NCI-H446 (cell line): ENCODE measurements at places on chromosomes 2 and 18.

- DNase-seq = no peak
Measured at GRCh38 chr2:116477229-116477628, 1337.3 kb upstream of the DDX18 start.

GRCh38 chr2:233025706-233026105, 6.8 kb upstream of the NEU2 start:
- no peak for DNase-seq

- no peak for DNase-seq
Measured at GRCh38 chr2:233242231-233242927, 9.1 kb upstream of the ATG16L1 start.

- DNase-seq = no peak
Measured at GRCh38 chr2:26300234-26300925, 45.6 kb upstream of the SELENOI start.

DNA sequence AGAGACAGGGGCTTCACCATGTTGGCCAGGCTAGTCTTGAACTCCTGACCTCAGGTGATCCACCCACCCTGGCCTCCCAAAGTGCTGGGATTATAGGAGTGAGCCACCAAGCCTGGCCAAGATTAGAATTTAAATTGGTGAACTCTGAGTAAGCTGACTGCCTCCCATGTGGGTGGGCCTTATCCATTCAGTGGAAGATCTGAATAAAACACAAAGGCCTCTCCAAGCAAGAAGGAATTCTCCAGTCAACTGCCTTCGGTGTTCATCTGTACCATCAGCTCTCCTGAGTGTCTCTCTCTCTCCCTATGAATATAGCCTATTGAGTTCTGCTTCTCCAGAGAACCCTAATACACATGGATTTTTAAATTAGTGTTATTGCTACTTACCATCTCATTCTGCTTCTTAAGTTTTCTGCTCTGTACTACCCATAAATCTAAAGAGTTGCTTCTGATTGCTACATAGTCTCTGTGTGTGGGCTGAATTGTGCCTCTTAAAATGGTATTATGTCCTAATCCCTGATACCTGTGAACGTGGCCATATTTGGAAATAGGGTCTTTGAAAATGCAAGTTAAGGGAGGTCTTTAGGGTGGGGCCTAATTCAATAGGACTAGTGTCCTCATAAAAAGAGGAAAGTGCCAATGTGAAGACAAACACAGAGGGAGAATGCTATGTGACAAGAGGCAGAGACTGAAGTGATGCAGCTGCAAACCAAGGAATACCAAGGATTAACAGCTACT, 36.3 kb downstream of the FBXO11 start:
- DNase-seq = no peak

GRCh38 chr18:5457462-5457957, 86.3 kb downstream of the EPB41L3 start:
- no peak for DNase-seq

GRCh38 chr18:14075196-14075595, 57.0 kb downstream of the ZNF519 start:
- DNase-seq = no peak

DNA sequence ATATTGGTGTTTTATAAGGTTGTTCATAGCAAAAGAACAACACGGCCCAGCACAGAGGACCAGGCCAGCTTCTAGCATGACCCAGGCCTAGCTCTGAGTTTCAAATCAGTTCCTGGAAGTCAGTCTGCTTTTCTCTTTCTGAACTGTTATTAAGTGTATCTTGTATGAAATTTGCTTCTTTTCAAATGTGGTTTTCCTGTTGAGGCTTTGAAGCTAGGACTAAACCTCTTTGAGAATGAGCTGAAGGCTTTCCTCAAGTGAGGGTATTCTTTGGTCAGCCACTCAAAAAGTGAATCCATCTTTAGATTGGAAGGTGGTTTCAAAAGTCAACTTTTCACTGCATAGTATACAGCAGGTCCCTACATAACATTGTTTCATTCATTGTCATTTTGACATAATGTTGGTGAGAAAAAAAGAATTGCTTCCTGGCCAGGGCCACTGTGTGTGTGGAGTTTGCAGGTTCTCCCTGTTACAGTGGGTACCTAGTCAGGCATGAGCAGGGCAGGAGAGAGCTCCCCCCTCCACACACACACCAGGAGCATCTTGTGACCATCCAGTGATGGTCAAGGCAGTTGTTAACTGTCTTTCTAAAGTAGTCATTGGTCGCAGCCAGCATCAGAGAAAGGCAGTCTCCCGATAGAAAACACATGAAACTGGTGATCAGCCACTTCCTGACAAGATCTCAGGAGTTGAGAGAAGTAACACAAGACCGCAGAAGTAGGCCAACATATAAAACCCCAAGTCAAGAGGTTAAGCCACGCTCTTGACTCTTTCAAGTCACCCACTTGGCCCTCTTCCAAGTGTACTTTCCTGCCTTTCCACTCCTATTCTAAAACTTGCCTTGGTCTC, 6.7 kb upstream of the ACAA2 start:
- no peak for DNase-seq

DNA sequence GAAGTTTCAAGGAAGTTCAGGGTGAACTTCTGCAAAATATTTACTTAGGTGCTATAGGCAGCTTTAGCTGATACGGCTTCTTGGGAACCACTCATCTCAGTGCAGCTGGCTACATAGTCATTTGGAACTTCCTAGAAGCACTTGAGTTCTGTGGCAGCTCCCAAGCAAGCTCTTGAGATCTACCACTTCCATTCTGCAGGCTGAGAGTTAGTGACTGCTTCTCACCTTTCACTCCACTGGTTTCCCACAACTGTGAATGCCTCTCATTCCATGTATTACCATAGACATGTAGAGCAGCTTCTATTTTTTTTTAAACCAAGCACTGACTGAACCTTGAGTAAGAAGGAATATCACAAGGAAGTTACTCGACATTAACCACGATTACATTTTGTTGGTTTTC, 994.1 kb upstream of the ACVR2A start:
- no peak for DNase-seq

GRCh38 chr2:15640261-15640711, 48.6 kb downstream of the DDX1 start:
- peak; percentile 30 for DNase-seq

DNA sequence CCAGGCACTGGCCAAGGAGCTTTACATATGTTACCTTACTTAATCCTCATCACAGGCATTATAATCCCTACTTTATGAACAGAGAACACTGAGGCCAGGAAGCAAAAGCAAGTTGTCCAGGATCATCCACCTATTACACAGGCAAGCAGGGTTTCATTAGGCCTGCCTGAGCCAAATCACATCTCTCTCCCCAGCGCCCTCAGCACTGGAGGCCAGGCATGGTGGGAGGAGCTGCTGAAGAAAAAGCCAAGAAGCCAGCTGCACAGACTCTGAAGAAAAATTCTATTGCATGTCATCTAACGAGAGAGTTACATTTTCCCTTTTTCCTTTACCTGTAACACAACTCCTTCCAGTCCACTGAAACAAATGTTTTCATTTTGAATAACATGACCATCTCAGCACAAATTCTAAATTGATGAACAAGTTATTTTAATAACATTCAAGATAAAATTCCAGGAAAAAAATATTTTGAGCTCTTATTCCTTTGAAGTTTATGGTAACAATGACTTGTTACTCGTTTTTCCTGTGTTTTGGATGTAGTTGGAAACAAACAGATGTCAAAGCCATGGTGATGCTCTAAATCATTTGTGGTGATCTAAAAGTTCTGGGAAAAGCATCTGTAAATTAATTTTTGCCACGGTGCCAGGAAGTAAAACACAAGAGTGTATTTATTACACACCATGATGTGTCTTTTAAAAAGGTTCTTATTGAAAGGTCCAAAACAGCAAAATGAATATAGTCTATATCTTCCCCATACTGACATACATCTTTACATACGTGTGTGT, 139.0 kb upstream of the ITGB6 start:
- DNase-seq = no peak

DNA sequence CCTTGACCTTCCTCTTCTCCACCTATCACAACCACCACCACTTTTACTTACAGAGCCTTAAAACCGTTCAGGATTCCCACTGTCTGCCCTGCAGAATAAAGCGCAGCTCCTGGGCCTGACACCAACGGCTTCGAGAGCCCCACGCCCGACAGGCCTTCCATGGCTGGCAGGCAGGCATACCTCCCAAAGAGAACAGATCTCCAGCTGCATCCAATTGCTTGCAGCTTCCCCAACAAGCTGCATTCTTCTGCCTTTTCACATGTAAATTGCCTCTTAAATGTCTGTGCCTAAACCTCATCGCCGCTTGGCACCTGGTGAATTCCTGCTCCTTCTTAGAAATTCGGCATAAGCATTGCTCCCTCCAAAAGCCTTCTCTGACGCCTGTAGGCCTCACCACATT, 31.5 kb upstream of the FAM124B start:
- DNase-seq = no peak

GRCh38 chr2:11040992-11041391, 114.3 kb upstream of the SLC66A3 start:
- no peak for DNase-seq

GRCh38 chr18:36912887-36913286, 84.0 kb downstream of the KIAA1328 start:
- DNase-seq = no peak

- no peak for DNase-seq
Measured at GRCh38 chr18:69102959-69103358, 297.7 kb upstream of the DOK6 start.

DNA sequence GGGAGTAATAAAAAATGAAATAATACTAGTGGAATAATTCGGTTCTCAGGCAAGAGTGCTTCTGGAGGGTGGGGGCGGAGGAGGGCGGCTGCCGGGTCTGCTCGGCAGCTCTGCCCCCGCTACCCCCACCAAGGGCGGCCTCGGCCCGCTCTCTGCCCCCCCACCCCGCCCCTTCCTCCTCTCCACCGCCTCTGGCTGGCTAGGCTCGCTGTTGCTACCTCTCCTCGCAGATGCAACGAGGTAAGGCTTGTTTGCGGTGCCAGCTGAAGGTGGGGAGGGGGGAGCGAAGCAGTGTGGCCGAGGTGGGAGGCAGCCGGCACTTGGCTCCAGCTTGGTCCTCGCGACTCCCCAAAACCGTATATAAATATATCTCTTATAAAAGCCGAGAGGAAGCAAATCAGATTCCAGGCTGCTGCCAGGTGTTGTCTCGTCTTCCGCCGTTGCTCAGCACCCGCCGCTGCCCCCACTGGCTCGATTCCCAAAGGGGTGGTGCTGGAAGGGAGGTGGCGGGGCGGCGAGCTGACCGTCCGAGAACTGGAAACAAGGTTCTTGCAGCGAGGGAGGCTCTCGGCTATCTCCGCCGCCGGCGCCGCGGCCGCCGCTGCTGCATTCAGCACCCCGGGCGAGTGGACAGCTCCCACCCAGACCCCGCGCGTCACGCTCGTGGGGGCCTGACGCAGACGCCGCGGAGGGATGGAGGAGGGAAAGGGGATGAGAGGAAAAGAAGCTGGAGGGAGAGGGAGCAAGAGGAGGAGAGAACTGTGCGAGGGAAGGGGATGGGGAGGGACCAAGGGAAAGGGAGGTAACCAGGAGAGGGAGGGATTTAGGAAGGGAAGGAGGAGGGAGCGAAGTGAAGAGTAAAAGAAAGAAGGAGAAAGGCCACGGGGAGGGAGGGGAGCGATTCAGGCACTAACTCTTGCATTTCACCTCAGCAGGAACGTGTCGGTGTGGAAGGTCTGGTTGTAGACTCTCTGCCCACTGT, at the start of gene MARCHF4:
Gene MARCHF4 (minus strand): TSS at position 763 of the 982 bp plus-strand sequence. CDS start 2,223 bp downstream, outside the sequence.
- DNase-seq = peak; percentile 68

DNA sequence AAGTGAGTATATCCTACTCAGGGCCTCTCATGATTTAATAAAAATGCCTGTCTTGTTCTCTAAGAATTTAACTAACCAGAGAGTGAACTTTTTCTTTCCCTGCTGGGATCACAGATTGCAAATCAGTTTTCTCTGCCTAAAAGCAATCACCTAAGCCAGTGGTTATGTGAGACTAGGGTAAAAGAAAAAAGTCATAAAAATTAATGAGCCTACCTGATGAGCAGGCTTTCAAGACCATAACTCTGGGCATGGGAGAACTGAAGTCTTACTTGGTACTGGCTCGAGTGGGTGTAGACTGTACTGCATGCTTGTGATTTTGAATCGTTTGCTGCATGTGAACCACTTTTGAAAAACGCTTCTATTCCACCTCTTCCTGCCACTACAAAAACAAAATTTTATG, 1677.0 kb upstream of the LRRTM1 start:
- no peak for DNase-seq

DNA sequence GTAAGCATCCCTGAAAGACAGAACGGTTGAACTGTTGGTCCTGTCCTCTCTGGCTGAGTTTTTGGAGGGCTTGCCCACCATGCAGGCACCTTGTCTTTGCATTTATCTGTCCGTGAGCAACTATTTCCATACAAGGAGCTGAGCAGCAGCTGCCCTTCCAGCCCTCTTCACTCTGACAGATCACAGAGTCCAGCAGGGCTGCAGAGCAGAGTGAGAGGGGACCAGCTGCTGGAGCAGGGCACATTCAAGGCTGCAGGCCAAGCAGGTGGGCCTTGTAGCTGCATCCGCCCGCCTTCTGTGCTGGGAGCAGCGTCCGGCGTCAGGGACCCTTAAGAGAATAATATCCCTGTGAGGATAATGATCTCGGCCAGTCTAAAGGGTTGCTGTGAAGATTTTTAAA, 9.5 kb downstream of the SMYD1 start:
- DNase-seq = no peak
